ENCODE measurements at places on chromosomes 12 and 14. TPM values are rescaled to one million over a fixed set of nuclear protein-coding genes. Genes with fewer than 3 reads are reported as not detected.

FBRSL1 gene
- 3.2 TPM for polyA plus RNA-seq

GAS2L3 gene
- 3.2 TPM for polyA plus RNA-seq

ITPK1 gene
- 40.9 TPM for polyA plus RNA-seq

SOAT2 gene
- 0.07 TPM for polyA plus RNA-seq

HOXC10 gene
- polyA plus RNA-seq = 2.0 TPM

CAPS2 gene
- 8.9 TPM for polyA plus RNA-seq

SLC17A8 gene
- polyA plus RNA-seq = not detected

RD3L gene
- polyA plus RNA-seq = not detected

- no peaks in the 10 kb centered on the region for H3K36me3 ChIP-seq
- no peak overlapping the region for H3K27ac ChIP-seq
- no peak overlapping the region for H3K4me3 ChIP-seq
- H3K4me1 ChIP-seq = no peaks in the 10 kb centered on the region
- H3K27me3 ChIP-seq = no peaks in the 10 kb centered on the region
These were observed 100.2 kb downstream of the TTC7B start for GRCh38 chr14:90715993-90716392.

DNA sequence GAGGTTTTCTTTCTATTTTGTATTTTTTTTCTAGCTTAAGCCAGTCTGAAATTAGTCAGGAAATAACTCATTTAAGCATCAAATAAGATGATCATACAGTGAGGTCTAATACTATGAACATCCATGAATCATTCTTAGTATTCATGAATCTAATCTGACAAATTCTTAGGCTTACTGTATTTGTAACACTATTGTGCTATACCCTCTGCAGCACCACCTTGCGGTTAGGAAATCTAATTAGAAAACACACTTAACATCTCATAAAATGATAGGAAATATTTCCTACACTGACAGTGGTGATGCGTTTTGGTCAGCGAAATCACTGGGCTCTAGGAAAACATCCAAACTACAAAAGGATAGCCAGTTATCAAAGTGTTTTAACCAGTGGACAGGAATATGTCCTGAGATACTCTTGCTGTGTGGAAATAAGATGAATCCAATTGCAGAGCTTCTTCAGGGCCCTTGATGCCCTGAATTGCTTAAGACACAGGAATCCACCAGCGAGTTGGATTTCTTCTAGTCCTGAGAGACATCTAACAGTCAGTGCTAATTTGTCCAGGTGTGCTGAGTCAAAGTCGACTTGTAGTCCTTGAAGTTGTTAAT, 109.3 kb upstream of the MYF6 start:
- no peaks in the 10 kb centered on the region for H3K36me3 ChIP-seq
- no peak overlapping the region for H3K4me3 ChIP-seq
- no peaks in the 10 kb centered on the region for H3K27me3 ChIP-seq
- H3K27ac ChIP-seq = no peak overlapping the region
- DNase-seq = no peak
- no peaks in the 10 kb centered on the region for H3K4me1 ChIP-seq

- H3K27ac ChIP-seq = peak overlapping the region; percentile 76
- H3K27me3 ChIP-seq = no peaks in the 10 kb centered on the region
- no peak overlapping the region for H3K4me3 ChIP-seq
- DNase-seq = no peak
These were observed 16.3 kb downstream of the SCARB1 start for GRCh38 chr12:124847113-124848074.

DNA sequence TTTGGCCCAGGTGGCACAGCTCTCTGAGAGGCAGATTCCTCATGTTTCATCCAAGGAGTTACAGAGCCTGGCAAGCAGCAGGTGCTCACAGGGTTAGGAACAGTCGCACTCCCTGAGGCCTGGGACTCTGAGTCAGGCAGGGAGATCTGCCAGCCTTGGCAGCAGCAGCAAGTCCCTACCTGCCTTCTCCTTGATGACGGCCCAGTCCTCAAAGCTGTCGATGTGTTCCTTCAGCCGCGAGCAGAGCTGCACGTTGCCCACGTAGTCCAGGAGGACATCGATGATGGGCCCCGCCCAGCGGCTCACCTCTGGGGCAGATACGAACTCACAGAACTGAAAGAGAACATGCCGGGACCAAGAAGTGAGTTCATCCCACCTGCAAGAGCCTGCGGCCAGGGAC, 10.4 kb downstream of the FAM181A start:
- H3K4me3 ChIP-seq = no peak overlapping the region
- no peaks in the 10 kb centered on the region for H3K36me3 ChIP-seq
- H3K4me1 ChIP-seq = no peaks in the 10 kb centered on the region
- H3K27ac ChIP-seq = no peak overlapping the region
- no peak for DNase-seq

DNA sequence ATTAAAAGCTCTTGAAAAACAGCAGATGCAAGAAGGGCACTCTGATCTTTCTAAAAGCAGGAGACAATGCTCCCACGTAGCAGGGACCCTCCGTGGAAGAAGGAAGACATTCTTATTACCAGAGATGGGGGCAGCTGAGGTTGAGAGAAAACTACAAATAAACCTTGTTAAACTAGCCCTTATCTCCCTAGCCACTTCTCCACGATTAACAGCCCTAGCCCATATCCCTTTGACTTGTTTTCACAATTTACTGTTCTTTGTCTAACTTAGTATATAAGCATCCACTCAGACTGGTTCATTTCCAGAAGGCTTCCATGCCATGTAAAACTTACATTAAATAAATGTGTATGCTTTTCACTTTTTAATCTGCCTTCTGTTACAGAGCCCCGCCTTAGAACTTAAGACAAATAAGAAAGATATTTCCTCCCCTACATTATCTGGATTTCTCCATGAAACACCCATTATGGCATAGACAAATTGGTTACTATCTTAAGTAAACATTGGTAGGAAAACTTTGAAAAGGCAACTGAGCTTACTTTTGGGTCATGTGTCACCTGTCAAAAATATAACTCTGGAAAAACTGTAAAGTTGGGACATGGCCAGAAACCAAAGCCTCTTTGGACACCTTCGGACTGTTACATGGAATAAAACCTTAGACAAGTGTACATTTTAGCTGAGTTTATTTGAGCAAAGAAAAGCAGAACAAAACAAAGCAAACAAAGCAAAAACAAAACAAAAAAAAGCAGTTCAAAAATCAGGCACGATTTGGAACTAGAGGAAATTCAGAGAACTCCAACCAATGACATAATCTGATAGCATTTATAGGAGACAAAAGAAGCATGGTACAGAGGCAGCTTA, 4.9 kb upstream of the RNASE1 start:
- H3K36me3 ChIP-seq = no peaks in the 10 kb centered on the region
- H3K27ac ChIP-seq = no peak overlapping the region
- H3K4me1 ChIP-seq = peaks cover 3% of the 10 kb centered on the region

- H3K4me3 ChIP-seq = no peak overlapping the region
- H3K36me3 ChIP-seq = no peaks in the 10 kb centered on the region
- no peak overlapping the region for H3K27ac ChIP-seq
These were observed 23.3 kb downstream of the RERGL start for GRCh38 chr12:18066666-18067065.

DNA sequence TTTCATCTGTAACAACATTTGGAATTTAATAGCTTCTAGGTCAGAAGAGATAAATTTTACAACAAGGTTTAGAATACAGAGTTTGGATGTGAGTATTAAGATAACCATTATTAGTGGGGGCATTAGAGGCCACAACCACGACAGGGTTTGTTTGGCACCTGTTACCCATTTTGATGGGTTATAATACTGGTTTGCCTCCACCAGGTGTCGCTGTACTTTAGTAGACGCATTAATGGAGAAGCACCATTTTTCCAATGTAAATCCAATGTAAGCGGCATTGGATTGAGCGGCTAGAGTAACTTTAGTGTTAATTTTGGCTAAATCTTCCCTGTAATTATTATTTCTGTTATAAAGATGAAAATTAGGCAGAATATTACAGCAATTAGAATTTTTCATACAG, 136.2 kb downstream of the SLCO1B3 start:
- H3K36me3 ChIP-seq = no peaks in the 10 kb centered on the region
- H3K27me3 ChIP-seq = no peaks in the 10 kb centered on the region
- no peak overlapping the region for H3K27ac ChIP-seq
- H3K4me3 ChIP-seq = no peak overlapping the region
- H3K4me1 ChIP-seq = no peaks in the 10 kb centered on the region

- H3K27ac ChIP-seq = no peak overlapping the region
- H3K36me3 ChIP-seq = no peaks in the 10 kb centered on the region
- no peaks in the 10 kb centered on the region for H3K27me3 ChIP-seq
- H3K4me1 ChIP-seq = peaks cover 24% of the 10 kb centered on the region
These were observed 105.1 kb downstream of the ZFP36L1 start for GRCh38 chr14:68687746-68688145.

GRCh38 chr12:131370791-131371347, 340.0 kb upstream of the SFSWAP start:
- H3K4me1 ChIP-seq = peaks cover 30% of the 10 kb centered on the region
- H3K36me3 ChIP-seq = no peaks in the 10 kb centered on the region
- H3K27me3 ChIP-seq = no peaks in the 10 kb centered on the region
- DNase-seq = peak; percentile 5

DNA sequence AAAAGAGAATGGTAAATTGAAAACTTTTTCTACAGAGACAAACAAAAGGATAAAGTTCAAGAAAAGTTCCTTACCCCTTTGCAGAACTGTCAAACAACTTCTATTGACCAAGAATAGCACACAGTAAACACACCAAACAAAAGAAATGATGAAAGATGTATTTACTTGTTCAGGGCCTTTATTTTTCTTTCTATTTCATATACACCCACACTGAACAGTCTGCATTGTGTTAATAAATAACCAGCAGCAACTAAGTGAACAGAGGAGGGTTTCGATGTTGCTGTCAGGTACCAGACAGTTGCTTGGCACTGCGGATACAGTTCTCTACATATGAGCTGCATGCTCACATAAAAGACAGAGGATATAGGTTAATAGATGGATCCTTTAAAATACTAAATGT, 122.1 kb downstream of the SOX5 start:
- no peaks in the 10 kb centered on the region for H3K4me1 ChIP-seq
- no peaks in the 10 kb centered on the region for H3K27me3 ChIP-seq
- H3K27ac ChIP-seq = no peak overlapping the region
- no peak overlapping the region for H3K4me3 ChIP-seq

DNA sequence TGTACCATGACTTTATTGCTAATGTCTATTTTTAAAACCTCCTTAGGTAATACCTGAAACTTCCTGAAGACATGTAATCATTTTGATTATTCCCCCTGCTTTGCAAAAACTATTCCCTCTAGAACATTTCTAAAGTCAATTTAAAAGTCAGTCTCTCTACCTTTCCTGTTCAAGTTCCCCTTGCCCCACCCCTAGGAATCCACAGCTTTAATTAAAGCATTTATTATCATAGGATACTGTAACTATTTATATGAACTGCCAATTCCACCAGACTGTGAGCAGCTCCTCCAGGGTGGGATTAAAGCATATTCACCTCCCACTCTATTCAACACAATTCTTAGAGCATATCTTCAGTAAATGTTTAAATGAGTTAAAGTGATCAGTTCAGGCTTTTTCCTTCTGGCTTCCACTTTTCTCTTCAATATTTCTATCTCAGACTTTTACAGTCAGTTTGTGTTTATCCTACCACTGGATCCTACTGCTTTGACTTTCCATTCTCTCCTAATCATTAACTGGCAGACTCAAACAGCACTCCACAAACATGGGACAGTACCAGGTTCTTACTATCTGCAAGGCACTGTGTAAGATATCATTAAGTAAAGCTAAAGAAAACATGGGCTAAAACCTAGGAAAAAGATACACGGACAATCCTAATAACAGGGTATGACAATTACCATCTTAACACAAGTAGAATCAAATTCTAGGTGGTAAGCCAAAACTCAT, 39.1 kb downstream of the PTPN21 start:
- no peak overlapping the region for H3K27ac ChIP-seq
- H3K4me1 ChIP-seq = no peaks in the 10 kb centered on the region
- no peak for DNase-seq
- H3K36me3 ChIP-seq = no peaks in the 10 kb centered on the region
- H3K27me3 ChIP-seq = no peaks in the 10 kb centered on the region

GRCh38 chr12:112685321-112685720, 106.2 kb upstream of the RPH3A start:
- H3K36me3 ChIP-seq = no peaks in the 10 kb centered on the region
- no peak overlapping the region for H3K27ac ChIP-seq
- no peak overlapping the region for H3K4me3 ChIP-seq
- no peaks in the 10 kb centered on the region for H3K27me3 ChIP-seq
- no peaks in the 10 kb centered on the region for H3K4me1 ChIP-seq

DNA sequence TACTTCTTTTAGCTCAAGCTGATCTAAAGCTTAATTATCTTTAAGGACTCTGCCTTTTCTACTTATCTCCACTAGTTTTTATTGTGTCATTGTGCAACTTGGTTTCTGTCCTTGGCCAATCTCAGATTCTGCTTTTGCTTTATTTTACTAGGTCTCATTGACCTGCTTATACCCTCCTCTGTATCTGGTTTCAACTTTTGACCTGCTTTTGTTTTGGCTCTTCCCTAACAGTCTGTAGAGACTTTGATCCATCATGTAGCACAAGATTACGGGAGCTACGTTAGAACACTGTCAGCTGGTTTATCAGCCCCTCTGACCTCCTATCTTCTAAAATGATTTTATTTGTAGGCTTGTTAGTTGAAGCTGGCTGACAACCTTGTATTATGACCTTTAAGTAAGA, 43.6 kb downstream of the ZCRB1 start:
- no peak overlapping the region for H3K27ac ChIP-seq
- H3K36me3 ChIP-seq = no peaks in the 10 kb centered on the region
- no peaks in the 10 kb centered on the region for H3K27me3 ChIP-seq
- DNase-seq = no peak

- H3K27me3 ChIP-seq = no peaks in the 10 kb centered on the region
- H3K36me3 ChIP-seq = no peaks in the 10 kb centered on the region
- DNase-seq = no peak
These were observed 1.9 kb upstream of the DCAF5 start for GRCh38 chr14:69154779-69155178.

DNA sequence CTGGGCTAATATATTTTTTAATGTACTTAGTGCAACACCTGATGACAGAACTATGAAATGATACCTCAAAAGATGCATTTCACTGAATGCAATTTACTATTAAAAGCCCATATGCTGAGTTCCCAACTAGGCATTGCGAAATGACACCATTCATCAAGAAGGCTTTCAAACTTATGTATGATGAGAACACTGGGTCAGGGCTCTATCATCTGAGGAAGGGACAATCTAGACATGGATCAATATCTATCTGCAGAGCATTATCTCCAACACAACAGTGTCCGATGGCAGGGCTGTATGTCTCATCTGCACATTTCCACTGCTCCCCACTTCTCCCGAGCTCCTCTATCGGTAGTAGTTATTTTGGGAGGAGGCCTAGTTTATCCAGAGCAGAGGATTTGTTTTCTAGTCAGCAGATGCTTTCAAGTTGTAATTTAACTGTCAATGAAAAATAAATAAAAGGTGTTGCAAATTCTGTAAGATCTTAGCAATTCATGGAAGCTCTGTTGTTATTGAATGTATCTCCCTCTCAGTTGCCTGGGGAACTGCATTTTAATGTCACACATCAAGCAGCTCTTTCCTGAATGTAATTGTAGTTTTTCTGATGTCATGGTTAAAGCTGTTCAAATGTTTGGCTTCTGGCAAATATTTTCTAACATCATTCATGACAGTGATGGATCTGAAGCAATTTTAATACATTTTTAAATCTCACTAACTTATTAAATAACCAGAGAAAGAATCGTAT, 7.4 kb upstream of the GCH1 start:
- no peak for DNase-seq
- no peaks in the 10 kb centered on the region for H3K4me1 ChIP-seq
- no peak overlapping the region for H3K27ac ChIP-seq
- H3K4me3 ChIP-seq = no peak overlapping the region
- H3K27me3 ChIP-seq = no peaks in the 10 kb centered on the region
- no peaks in the 10 kb centered on the region for H3K36me3 ChIP-seq

- no peaks in the 10 kb centered on the region for H3K4me1 ChIP-seq
- no peaks in the 10 kb centered on the region for H3K36me3 ChIP-seq
- no peak overlapping the region for H3K27ac ChIP-seq
- H3K27me3 ChIP-seq = no peaks in the 10 kb centered on the region
- no peak for DNase-seq
- H3K4me3 ChIP-seq = no peak overlapping the region
These were observed 80.7 kb downstream of the ARMH4 start for GRCh38 chr14:58071341-58071740.

Data from ovary (tissue), 10 donors.